ENCODE measurements at places on chromosomes 2 and 18. TPM values are rescaled to one million over a fixed set of nuclear protein-coding genes. Genes with fewer than 3 reads are reported as not detected.

The IL36G gene
- total RNA-seq: not detected

- no peak for DNase-seq
Measured at GRCh38 chr18:9404565-9405060, 70.0 kb downstream of the TWSG1 start.

The DCDC2C gene
- total RNA-seq: not detected

The FSIP2 gene
- total RNA-seq: 0.73 TPM

The SLC11A1 gene
- total RNA-seq: 98.2 TPM

Measured in left lung (tissue), 14 donors.